Mammary microvascular endothelial cell (primary cell): ENCODE measurements at places on chromosomes 13 and 19. TPM values are rescaled to one million over a fixed set of nuclear protein-coding genes. Genes with fewer than 3 reads are reported as not detected.

AZU1 gene
- total RNA-seq = not detected in 2 replicates

UTP14C gene
- 6.4 and 7.0 TPM in 2 replicates for total RNA-seq

LRP3 gene
- total RNA-seq = 16.4 and 19.7 TPM in 2 replicates

SLC8A2 gene
- not detected in 2 replicates for total RNA-seq
